ENCODE measurements at places on chromosomes 6 and 20.
A peak's percentile ranks its signal among the peaks of the same experiment; 100 is the strongest.

- no peak for DNase-seq
Observed at GRCh38 chr20:36827541-36828279, 48.2 kb upstream of the TLDC2 start.

- DNase-seq = peak; percentile 95
Observed at GRCh38 chr6:27890445-27891319, 21.5 kb downstream of the OR2B2 start.

- DNase-seq = no peak
Observed at GRCh38 chr20:61678437-61678836, 387.2 kb downstream of the TAF4 start.

GRCh38 chr6:31170600-31170881 lies at the start of gene POU5F1:
TSS of gene POU5F1 (minus strand) at chr6:31170682. CDS start at chr6:31170620, 62 bp downstream.
- no peak for DNase-seq

DNA sequence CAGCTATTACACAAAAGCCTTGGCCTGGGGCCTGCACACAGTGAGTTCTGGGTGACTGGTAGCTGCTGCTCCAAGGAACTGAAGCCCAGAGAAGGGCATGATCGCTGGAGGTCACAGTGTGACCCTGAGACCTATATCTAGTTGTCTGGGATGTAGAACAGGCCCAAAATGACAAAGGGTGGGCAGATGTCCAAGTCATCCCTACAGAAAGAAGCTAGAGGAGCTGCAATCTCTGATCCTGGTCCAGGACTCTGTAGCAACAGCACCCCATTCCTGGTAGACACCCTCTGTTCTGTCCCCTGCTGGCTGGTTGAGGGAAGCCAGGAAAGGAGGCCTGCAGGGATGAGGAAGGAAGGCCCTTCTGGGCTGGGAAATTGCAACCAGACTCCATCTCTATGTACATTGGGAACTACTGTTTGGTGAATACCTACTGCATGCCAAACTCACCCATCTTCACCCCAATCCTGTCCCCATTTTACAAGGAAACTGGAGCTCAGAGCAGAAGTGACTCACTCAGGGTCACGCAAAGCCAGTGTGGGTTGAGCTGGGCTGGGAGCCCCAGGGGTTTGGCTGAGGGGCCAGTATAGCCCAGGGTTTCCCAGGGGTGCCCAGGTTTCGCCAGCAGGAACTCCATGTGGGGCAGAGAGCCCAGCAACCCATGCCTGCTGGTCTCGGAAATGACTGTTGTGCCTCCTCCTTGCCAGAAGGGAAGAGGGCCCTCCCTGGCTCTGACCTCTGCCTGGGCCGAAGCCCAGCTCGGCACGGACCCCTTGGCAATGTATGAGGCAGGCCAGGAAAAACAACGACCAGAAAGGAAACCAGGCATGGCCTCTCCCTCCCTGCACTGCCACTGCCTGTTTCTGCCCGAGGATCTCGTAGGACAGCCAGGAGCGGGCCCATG lies 44.9 kb upstream of the TLDC2 start:
- peak; percentile 69 for DNase-seq

- DNase-seq = no peak
Observed at GRCh38 chr20:38770546-38770945, 22.3 kb downstream of the ACTR5 start.

DNA sequence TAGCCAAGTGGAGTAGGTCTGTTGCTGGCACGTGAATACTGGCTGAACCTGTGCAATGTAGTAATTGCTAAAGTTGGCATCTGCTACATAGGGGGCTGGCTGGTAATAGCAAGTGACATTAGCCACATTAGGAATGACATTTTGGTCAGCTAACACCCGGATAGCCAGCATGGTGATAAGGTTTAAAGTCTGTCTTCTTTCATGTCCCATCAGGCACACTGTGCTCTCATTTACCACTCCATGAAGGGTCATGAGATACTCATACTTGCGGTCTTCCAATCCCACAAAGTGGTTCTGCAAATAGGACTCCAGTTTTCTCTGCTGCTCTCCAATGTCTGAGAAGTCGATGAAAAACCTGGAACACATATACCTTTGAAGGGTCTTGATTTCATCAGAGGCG lies 2.8 kb downstream of the TENT5A start:
- no peak for DNase-seq

GRCh38 chr6:104813552-104813951 lies 46.2 kb downstream of the HACE1 start:
- no peak for DNase-seq

GRCh38 chr20:32006841-32007786 lies 3.1 kb upstream of the CCM2L start:
- no peak for DNase-seq

GRCh38 chr6:26336355-26337198 lies 28.4 kb upstream of the BTN3A2 start:
- DNase-seq = peak; percentile 73

DNA sequence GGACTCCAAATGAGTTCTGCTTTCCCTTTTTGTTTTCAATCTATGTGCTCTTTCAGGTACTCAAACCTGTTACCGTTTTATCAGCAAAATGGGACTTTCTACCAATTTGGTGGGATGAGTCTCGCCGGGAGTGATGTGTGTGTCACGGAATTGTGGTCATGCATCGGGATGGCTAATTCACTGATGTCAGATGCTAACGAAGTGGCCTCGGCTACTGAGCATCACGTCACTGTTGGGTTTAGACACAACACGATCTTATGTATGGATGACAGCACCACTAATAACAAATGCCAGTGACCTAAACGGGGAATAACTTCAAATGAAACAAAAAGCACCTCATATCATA lies 1.6 kb upstream of the PCK1 start:
- DNase-seq = no peak

DNA sequence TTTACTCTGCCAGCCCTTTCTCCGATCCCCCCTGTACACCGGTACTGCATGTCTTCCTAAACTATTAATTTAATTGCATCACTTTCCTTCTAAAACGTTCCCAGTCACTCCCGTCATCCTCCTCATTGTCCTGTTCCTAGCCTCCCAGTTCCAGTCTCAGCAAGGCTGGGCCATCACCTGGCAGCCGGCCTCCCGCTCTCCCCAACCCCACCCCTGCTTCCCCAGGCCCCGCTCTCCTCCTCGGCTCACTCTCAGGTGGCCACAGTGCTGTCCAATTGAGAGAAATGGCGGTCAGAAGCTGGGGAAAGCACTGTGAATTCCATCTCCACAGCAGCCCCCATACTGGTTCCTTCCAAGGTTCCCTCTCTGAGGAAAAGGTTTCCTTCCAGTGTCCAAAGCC lies 8.9 kb downstream of the PDE10A start:
- DNase-seq = no peak

GRCh38 chr6:144840619-144841018 lies 555.5 kb downstream of the UTRN start:
- DNase-seq = no peak

- DNase-seq = peak; percentile 22
Observed at GRCh38 chr20:17960927-17961586, 7.5 kb downstream of the SNX5 start.

- no peak for DNase-seq
Observed at GRCh38 chr6:169789146-169789943, 37.9 kb downstream of the ERMARD start.

DNA sequence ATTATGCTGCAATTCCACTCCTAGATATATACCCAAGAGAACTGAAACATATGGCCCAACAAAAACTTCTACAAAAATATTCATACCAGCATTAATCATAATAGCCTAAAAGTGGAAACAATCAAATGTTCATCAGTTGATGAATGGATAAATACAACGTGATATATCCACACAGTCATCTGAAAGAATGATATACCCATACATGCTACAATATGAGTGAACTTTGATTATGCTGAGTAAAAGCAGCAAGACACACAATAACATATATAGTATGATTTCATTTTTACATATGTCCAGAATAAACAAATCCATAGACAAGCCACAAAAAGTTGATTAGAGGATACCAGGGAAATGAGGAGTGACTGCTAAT lies 30.7 kb downstream of the CDK19 start:
- DNase-seq = no peak

DNA sequence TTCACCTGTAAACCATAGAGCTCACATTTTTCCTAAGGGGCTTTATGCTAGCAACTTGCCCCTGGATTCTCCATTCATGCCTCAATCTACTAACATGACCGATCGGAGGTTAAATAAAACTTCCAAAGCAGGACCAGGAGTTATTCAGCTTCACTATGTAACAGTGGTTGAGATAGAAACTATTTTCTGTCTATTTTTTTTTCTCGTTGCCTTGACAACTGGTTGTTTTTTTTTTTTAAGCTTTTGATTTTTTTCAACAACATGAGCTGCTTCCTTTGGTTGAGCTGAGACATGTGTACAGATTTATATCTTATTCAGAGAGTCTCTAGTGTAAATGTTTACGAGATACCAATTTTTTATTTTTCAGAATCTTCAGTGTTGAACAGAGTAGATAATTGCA lies 85.7 kb downstream of the SHLD1 start:
- no peak for DNase-seq

DNA sequence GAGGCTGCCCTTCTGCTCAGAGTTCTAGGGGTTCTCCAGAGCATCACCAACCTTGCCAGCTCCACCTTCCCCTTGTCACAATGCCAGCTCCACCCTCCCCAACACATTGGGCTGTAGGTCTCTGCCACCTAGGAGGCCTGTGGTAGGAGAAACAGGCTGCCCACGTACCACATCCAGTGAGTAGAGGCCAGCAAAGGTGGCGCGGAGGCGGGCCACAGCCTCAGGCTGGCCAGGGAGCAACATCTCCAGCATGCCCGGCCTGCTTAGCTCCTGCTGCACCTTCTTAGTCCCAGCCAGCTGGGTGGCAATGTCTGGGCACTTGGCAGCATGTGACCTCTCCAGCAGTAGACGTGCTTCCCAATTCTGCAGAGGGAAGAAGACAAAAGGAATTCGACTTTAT lies 23.8 kb downstream of the GSS start:
- no peak for DNase-seq

- no peak for DNase-seq
Observed at GRCh38 chr6:168196385-168196860, 117.4 kb upstream of the FRMD1 start.

DNA sequence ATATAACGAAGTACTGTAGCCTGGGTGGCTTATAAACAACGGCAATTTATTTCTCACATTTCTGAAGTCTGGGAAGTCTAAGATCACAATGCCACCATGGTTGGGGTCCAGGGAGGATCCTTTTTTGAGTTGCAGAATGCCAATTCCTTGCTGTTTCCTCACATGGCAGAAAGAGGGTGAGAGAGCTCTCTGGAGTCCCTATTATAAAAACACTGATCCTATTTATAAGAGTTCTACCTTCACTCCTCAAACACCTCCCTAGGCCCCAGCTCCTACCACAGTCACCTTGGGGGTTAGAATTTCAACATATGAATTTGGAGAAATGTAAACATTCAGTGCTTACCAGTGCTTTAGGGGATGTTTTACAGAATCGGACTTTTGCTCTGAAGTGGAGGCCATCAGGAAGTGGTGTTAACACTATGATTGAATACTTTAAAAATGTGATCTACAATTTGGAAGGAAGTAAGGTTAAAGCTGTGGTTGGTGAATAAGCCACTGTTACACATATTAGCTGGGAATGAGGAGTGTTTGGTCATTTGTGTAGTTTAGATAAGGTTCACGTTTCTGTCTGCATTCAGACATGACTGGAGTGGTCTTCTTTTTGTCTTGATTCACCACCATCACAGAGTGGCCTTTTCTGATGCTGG lies 79.9 kb upstream of the SPTLC3 start:
- DNase-seq = peak; percentile 94

- DNase-seq = no peak
Observed at GRCh38 chr6:25965058-25965457, 2.5 kb downstream of the TRIM38 start.

GRCh38 chr20:40868551-40869217 lies 159.9 kb upstream of the TOP1 start:
- DNase-seq = peak; percentile 70

GRCh38 chr6:41200296-41200900 lies 551 bp downstream of the TREML2 start:
- DNase-seq = no peak
